ENCODE measurements at places on chromosomes 12 and 14. TPM values are rescaled to one million over a fixed set of nuclear protein-coding genes. Genes with fewer than 3 reads are reported as not detected.

PLEKHG3 gene
- 5.0 TPM for total RNA-seq

COA8 gene
- total RNA-seq, result 43.5 TPM

PPP1R1A gene
- not detected for total RNA-seq

IL22 gene
- 0.46 TPM for total RNA-seq

PPP1R36 gene
- 0.22 TPM for total RNA-seq

C3AR1 gene
- total RNA-seq, result 1.2 TPM

BEST3 gene
- total RNA-seq, result not detected

RGS6 gene
- total RNA-seq, result 0.88 TPM

HAL gene
- total RNA-seq, result 0.40 TPM

SUDS3 gene
- total RNA-seq, result 25.1 TPM

CLEC2A gene
- not detected for total RNA-seq

All from CD8-positive, alpha-beta memory T cell (primary cell).